Activated T-cell treated with anti-CD3 and anti-CD28 coated beads, Interleukin-2, amount 50 U/mL, for 4 hours (primary cell): ENCODE measurements at places on chromosomes 2 and 18.

GRCh38 chr2:231160701-231161100 is 35.9 kb upstream of the HTR2B start:
- DNase-seq, result no peak

DNA sequence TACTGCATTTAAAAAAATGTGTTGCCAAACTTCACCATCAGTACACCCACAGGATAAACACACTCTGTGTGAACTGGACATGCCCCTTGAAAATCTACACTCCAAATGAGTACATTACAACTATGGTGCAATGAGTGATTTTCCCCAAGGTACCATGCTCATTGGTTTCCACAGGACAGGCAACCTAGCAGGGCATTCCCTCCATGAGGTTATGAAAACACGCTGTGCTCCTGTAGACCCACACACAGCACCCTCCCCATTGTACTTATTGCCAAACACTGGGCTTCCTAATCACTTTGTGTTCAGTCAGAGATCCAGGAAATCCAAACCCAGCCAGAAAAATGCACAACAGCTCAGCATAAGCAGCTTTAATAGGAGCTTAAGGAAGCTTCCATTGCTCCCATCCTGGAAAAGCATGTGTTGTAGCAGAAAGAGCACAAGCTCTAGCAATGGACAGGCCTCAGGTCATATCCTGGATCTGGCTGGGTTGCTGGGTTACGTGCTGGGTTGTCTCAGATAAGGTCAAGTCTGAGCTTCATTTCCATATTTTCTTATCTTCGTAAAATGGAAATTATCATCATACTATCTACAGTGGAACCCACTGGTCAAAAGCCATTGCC is 20.8 kb upstream of the ATIC start:
- DNase-seq, result no peak

GRCh38 chr2:80378-80777 is 34.1 kb upstream of the FAM110C start:
- no peak for DNase-seq

- DNase-seq, result no peak
Observed at GRCh38 chr2:56749152-56749752, 565.5 kb downstream of the CCDC85A start.

- no peak for DNase-seq
Observed at GRCh38 chr18:43705850-43706249, 428.6 kb upstream of the SYT4 start.

- DNase-seq, result no peak
Observed at GRCh38 chr2:199490049-199490448, 32.3 kb upstream of the SATB2 start.

DNA sequence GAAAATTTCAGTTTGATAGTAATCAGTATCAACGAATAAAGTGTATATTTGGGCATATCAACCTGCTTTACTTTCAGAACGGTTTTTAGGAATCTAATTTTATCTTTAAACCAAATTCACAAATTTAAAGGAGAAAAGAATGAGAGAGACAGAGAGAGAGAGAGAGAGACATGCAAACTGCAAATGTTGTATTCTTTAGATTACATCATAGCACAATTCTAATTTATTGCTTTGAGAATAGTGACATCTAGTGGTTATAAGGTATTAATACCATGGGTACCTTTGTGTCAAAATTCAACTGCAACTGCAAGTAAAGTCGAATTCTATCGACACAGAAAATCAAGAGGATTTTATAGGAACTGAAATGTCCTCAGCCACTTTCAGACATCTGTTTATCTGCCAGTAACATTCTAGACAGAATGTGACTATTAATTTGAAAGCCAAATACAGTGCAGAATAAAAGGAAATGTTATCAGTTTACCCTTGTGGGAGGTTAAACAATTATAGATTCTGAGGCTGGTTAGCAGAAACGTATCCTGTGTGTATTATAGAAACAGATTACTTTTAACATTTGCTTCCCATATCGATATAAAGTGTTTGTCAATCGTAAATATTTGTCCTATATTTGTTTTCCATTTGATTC is 529.8 kb upstream of the VRK2 start:
- no peak for DNase-seq

DNA sequence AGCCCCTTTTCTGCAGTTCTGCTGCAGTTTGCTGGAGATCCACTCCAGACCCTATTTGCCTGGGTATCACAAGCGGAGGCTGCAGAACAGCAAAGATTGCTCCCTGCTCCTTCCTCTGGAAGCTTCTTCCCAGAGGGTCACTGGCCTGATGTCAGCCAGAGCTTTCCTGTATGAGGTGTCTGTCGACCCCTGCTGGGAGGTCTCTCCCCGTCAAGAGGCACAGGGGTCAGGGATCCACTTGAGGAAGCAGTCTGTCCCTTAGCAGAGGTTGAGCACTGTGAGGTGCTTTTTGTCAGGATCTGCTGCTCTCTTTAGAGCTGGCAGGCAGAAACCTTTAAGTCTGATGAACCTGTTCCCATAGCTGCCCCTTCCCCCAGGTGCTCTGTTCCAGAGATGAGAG is 42.0 kb upstream of the MYL1 start:
- DNase-seq, result no peak

GRCh38 chr2:27621524-27621923 is 7.3 kb downstream of the CCDC121 start:
- no peak for DNase-seq

DNA sequence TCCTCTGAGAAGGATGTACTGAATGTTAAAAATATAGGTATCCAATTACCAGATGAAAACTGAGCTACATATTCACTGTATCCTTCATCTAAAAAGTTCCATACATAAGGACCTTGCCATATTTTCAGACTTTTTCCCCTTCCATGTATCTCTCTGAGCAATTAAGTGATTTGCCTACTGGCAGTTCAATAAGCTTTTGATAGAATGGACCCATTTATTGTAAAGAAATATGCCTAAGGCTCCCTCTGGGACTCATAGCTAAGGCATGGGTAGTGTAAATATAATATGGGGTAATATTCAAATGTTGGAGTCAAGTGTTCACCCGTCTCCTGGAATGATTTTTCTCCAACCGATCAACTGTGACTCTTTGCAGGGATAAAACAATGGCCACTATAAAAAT is 135.4 kb upstream of the FSHR start:
- DNase-seq, result no peak

- DNase-seq, result no peak
Observed at GRCh38 chr18:5207471-5208150, 10.6 kb upstream of the AKAIN1 start.

DNA sequence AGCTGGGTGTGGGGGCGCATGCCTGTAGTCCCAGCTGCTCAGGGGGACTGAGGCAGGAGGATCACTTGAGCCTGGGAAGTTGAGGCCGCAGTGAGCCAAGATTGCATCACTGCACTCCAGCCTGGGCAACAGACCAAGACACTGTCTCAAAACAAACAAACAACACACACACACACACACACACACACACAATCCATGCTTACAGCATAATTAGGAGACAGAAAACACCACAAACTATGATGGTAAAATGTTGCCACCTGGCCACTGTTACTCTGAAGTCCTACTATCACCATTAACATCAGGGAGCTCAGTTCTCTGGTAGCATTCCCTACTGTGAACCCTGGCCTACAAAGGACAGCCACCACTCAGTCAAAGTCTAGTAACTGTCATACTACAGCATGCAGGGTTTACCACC is 18.3 kb downstream of the DNPEP start:
- no peak for DNase-seq

DNA sequence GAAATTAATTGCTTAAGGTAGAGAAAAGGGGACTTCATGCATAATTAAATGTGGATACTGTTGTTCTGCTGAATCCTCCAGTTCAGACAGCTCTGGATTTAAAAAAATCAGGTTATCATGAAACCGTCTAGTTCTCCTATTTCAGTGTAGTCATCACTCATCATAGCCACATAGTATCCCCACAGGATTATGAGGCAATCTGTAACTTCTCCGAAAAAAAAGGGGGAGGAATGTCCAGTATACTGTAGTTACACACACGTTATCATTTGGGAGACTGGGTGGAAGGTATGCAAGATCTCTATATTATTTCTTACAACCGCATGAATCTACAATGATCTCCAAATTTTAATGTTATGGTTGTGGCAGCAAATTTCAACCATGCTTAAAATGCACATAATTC is 114.0 kb downstream of the HIBCH start:
- no peak for DNase-seq

DNA sequence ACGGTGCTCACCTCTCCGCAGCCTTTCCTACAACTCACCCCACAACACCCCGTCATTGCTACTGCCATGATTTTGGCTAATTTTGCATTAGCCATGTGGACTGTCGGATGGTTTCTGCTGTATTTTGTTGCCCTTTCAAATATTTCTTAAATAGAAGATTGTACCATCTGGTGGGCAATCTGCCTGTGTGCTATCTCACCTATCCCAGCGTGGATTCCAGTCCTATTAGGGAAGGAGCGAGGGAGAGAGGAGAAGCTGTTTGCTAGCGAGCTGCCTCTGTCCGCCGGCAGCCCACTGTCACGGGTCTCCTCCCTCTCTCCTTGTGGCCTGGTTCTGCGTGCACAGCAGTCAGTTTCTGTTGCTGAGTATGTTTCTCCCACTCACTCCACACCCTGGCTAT is 336.2 kb downstream of the TXNL1 start:
- DNase-seq, result no peak

DNA sequence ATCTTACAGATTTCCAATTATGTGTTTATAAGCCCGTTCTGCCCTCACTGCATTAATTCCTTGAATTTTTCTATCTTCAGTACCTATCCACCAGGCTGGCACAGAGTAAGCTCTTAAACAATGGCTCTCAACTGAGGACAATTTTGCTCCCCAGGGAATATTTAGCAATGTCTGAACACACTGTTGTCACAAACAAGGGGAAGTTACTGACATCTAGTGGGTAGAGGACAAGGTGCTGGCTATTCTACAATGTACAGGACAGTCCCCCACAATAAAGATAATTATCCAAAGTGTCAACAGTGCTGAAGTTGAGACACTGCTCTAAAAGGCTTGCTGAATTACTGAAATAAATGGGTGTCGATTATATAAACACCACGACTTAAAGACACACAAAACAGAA is 5.0 kb downstream of the NDUFS1 start:
- DNase-seq, result no peak

DNA sequence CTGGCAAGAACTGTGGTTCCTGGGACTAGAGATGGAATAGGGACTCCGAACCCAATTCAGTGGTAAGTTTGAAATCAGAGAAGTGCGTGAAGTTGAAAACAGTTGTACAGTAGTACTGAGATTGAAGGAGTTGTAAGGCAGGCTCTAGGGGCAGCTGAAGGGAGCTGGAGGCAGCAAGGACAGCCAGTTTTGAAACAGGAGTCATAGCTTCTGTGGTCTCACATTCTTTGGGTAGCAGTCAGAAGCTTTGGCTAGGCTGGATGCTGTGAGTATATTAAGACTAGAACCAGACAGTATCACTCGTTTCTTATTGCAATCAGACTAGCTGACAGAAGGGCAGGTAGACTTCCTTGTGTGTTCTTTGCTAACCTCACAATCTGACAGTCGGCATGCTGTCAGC is 64.5 kb upstream of the ADAM23 start:
- DNase-seq, result no peak

GRCh38 chr2:99998651-99999320 is 143.6 kb downstream of the AFF3 start:
- DNase-seq, result no peak

GRCh38 chr2:206462240-206462854 is 19.0 kb downstream of the ADAM23 start:
- no peak for DNase-seq

DNA sequence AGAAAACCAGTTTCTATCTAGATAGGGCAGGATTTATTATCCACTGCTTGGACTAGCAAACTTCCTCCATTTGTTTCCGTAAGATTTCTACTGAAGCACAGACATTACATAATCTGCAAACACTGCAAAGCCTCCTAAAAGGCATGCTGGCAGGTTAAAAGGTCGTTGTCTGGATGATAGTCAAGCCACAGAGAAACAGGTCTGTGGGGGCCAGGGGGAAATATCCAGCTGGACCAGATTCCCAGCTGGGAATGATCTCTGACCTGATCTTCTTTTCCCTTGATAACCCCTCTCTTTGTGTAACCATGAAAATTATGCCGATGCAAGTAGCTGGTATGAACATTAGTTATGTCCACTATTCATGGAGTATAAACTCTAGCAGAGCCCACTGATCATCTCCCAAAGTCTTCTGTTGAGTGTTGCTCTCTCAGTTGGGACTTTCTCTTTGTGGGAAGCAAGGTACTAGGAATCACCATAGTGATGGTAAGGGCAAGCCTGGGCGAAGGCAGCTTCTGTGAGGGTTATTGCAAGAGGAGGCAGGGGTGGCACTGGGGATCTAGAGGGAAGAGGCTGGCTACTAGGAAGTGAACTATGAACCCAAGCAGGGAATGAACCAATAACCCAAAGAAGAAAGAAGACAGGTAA is 61.3 kb downstream of the GDF7 start:
- DNase-seq, result no peak

GRCh38 chr2:97348841-97349240 is 235.9 kb downstream of the ANKRD36 start:
- DNase-seq, result no peak

DNA sequence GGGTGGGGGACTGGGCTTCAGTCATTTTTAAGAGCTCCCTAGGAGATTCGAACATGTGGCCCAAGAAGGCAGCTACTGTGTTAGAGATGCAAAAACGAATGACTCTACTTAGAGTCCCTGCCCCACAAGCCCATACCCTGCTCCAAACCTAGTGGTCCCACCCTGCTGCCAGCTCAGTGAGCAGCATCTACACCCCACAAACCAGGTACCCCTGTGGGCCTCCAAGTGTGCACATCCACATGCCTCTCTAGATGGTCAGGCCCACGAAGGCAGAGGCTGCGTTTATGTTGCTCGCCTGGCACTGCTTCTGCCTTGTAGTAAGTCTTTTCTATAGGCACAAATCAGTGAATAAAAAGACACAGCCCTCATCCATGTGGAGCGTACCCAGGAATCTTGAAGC is 112.6 kb downstream of the PDCL3 start:
- DNase-seq, result no peak

- no peak for DNase-seq
Observed at GRCh38 chr18:49135877-49136276, 185.1 kb upstream of the SMAD7 start.

- DNase-seq, result peak; percentile 39
Observed at GRCh38 chr2:64750001-64750816, 96.5 kb upstream of the SERTAD2 start.

- no peak for DNase-seq
Observed at GRCh38 chr2:201114846-201115245, 1.1 kb upstream of the CFLAR start.

DNA sequence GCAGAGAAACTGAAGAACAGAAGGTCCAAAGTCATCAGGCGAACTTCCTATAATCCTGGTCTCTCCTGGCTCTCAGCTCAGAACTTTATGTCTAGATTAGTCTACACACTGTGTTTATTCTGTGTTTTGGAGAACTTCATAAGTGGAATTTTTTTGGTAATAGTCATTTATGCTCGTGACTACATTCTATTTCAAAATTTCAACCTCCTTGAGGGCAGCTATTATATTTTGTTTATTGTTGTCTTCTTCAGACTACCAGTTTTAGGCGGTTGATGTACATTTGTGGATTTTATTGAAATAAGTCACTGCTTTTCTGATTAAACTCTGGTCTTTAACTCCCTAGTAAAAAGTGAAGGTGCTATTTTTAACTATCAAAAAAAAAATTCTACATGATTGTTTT is 816.6 kb downstream of the SATB2 start:
- no peak for DNase-seq

GRCh38 chr18:10322435-10322834 is 132.0 kb upstream of the APCDD1 start:
- DNase-seq, result no peak

GRCh38 chr2:68464651-68465050 is 2.4 kb downstream of the FBXO48 start:
- no peak for DNase-seq

- no peak for DNase-seq
Observed at GRCh38 chr2:54048117-54048785, 67.2 kb upstream of the ACYP2 start.
